ENCODE measurements at places on chromosomes 1 and 21. TPM values are rescaled to one million over a fixed set of nuclear protein-coding genes. Genes with fewer than 3 reads are reported as not detected.

DNA sequence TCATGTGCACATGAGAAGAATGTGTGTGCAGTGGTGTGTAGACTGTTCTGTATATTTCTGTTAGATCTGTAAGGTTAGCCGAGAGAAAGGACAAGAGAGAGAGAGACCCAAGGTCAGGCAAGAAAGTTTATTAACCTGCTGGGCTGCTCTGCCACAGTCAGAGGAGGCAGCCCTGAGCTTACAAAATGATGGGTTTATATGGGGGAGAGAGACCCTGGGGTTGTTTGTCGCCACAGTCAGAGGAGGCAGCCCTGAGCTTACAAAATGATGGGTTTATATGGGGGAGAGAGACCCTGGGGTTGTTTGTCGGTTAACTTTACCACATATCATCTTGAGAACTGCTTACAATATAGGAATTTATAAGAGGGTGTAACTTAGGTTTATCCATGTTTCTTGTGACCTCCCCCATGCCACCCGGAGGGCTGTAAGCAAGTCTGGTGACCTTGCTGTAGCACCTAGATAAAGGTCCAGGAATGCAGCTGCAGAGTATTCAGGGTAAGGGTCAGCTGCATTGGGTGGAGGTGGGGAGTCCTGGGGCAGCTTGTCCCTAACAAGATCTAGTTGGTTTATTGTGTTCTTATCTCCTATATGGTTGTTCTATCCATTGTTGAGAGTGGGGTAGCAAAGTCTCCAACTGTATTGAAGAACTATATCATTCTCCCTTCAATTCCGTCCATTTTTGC lies 9.3 kb upstream of the ZBTB40 start:
- no peak for DNase-seq

DNA sequence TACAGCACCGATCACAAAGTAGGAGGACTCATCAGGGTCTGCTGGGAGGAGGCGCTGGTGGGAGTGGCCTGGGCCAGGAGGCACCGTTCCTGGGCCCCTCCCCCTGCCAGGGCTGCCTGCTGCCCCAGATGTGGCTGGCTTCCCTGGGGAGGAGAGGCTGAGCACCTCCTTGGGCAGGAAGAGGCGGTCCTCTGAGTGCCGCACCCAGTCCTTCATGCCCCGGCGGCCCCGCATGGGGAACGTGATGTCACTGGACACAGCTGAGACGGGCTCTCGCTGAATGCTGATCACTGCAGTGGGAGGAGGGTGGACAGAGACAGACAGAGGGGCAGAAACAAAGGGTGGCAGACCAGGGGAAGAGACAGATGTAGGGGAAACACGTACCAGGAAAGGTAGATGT lies 24.8 kb downstream of the ADGRB2 start:
- DNase-seq = no peak

DNA sequence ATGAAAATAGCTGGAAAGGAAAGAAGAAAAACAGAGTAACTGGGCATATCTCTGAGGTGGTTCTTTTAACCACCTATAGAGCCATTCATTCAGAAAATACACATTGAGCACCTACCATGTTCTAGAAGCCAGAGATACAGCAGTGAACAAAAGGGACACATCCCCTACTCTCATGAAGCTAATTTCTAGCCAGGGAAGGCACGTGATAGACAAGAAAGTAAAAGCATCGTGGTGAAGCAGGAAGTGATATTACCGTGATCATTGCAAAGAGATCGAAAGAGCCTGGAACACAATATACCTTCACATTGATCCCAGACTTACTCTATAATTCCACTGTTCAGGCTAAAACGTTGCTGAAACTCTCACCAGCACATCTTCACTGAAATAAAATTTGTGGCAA lies 76.0 kb downstream of the TIAM1 start:
- DNase-seq = no peak

Gene BTBD19
- total RNA-seq = 1.2 TPM

Gene AGT
- total RNA-seq = 0.42 TPM
